ENCODE measurements at places on chromosomes 11 and 22. TPM values are rescaled to one million over a fixed set of nuclear protein-coding genes. Genes with fewer than 3 reads are reported as not detected.

CDC42BPG gene
- 0.39 TPM for total RNA-seq

KREMEN1 gene
- total RNA-seq: 0.31 TPM

IFITM1 gene
- 200 TPM for total RNA-seq

CHRM1 gene
- not detected for total RNA-seq

KCNK4 gene
- not detected for total RNA-seq

ZNF202 gene
- 7.9 TPM for total RNA-seq

KRTAP5-8 gene
- total RNA-seq: not detected

TUB gene
- total RNA-seq: 0.36 TPM

DSCAML1 gene
- total RNA-seq: 0.29 TPM

RAPSN gene
- total RNA-seq: not detected

CCDC15 gene
- total RNA-seq: 5.6 TPM

DNA sequence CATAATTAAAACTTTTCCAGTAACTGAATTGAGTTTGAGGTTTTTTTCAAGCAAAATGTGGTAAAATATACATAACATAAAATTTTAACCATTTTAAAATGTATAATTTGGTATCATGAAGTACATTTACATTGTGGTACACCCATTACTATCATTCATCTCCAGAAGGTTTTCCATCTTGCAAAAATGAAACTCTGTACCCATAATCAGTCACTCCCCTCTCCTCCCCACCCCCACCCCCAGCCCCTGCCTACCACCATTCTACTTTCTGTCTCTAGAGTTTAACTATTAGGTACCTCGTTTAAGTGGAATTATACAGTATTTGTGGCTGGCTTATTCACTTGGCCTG, 63.7 kb downstream of the MICAL2 start:
- peak; percentile 56 for DNase-seq

GRCh38 chr11:59706518-59707285, 6.9 kb downstream of the OR10V1 start:
- DNase-seq: no peak

DNA sequence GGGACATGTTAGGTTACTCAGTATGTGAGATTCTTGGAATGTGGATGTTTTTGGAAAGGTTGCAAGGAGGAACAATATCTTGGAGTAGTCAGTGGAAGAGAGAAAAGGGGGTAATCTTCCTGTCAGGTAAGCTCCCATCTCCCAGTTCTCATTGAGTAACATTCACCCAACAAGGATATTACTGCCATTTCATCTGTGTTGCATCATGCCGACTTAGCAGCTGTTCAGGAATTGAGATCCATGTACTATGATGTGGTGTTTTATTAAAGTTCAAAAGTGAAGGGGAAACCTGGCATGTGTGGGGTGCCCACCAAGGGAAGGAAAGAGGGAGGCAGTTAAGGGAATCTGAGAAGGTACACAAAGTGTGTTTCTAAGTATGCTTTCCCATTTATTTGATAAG, 58.4 kb upstream of the RASSF10 start:
- no peak for DNase-seq

DNA sequence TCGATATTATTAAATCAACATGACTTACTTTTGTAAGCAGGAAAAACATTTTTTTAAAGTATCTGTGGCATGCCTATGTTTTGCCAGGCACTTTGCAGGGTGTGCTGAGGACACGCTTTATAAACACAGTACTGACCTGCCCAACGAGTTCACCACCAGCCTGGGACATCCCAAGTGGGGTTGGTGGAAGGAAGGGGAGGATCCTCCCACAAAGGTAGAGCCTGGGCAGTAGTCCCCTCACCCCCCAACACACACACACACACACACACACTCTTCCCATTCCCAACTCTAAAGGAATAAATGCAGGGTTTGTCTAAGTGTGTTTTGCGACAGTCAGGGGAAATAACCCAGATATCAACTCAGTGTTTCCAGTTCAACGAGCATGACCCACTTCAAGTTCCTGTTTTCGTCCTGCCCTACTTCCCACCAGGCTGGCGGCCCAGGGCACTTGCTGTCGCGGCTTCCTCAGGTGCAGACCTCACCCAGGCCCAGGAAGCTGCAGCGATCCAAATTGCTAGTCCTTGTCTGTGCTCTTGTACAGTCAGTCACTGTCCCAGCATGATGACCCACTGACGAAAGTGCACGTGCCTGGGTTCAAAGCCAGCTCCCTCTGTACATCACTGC, 3.1 kb downstream of the CERK start:
- peak; percentile 79 for DNase-seq

- DNase-seq: peak; percentile 85
Observed at GRCh38 chr22:36757668-36758211, 18.2 kb downstream of the IFT27 start.

GRCh38 chr22:49137206-49137840, 690.4 kb downstream of the BRD1 start:
- no peak for DNase-seq

- no peak for DNase-seq
Observed at GRCh38 chr11:61272731-61273130, 22.4 kb downstream of the VWCE start.

GRCh38 chr22:31451709-31452571, 37.7 kb downstream of the EIF4ENIF1 start:
- no peak for DNase-seq

DNA sequence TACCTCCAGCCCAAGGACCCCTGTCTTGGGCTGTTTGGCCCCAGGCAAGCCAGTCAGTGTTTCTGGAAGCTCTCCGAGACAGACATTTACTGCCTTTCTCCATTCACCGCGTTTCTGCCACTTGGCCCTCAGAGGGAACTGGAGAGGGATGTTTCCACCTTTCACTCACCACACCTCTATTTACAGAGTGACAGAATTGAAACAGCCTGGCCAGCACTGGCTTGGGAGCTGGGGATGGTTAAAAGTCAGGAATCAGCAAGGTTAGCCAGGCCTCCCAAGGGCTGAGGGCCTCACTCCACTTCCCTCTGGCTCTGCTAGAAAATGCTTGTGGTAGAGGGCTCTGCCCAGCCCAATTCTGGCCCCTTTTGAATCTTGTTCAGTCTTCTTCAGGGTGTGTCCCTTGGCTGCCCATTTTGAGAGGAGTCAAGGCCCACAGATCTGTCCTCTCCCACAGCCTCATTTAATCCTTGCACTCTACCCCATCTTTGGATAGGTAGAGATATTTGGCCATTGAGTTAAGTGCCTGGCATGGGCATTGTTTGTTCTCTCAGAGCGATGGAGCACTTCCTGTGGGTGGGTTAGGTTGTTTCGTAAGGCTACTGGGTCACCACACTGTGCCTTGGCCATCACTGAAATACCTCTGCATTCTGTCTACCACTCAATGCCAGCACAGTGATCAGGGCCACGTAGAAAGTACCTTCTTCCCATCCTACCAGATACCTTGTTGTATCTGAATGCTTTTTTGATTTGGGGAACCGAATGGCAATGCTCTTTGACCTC, 119.2 kb downstream of the MICAL2 start:
- DNase-seq: no peak

- DNase-seq: no peak
Observed at GRCh38 chr22:37923927-37924326, 17.8 kb downstream of the MICALL1 start.

DNA sequence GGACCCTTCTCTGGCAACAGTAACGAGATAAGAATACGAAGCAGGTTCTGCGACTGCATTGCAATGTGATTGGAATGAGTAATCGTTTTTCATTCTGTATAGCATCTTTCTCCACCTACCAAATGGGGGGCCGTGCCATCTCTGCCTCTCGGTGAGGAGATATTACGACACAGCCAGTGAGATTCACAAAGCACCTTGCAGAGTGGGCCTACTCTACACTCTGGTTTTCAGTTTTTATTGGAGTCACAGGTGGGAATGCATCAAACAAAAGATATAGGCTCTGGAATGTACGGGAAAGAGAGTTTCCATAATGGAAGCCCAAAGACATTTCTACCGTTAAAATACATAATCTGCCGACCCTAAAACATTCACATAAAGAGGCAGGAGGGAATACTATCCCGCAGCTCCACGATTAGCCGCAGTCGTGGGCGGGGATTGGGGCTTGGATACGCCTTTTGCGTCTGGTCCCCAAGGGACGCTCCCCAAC, 423 bp upstream of the RTN3 start:
- DNase-seq: peak; percentile 58

GRCh38 chr11:9594267-9595046, 21.0 kb downstream of the WEE1 start:
- no peak for DNase-seq

GRCh38 chr22:26887456-26887855, 230.1 kb downstream of the MIAT start:
- no peak for DNase-seq

GRCh38 chr11:58837707-58838388, 6.7 kb downstream of the GLYATL2 start:
- DNase-seq: no peak

GRCh38 chr11:59394186-59394585, 32.0 kb downstream of the OR5A2 start:
- no peak for DNase-seq

GRCh38 chr11:45484326-45484883, 181.0 kb downstream of the CHST1 start:
- no peak for DNase-seq

DNA sequence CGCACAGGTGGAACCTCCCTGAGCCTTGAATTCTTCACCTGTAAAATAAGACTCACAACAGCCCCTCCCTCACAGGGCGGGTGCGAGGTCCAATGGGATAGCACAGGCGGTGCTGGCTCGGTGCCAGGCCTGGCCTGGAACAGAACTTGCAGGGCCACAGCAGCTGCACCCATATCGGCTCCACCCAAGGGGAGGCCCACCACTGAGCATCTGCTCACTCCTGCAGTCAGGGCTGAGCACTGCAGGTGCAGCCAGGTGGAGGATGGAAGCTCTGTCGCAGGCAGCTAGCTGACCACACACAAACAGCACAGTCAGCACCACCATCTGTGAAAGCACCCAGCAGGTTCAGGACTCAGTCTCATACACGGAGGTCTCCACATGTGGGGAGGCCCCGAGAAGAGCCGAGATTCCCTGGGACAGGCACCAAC, 19.6 kb downstream of the VPS37C start:
- DNase-seq: no peak

- DNase-seq: no peak
Observed at GRCh38 chr11:12219757-12220156, 109.4 kb downstream of the MICAL2 start.

GRCh38 chr11:65796726-65797601, 10.1 kb downstream of the OVOL1 start:
- no peak for DNase-seq

GRCh38 chr11:116948391-116948790, 111.0 kb upstream of the APOA1 start:
- peak; percentile 68 for DNase-seq

DNA sequence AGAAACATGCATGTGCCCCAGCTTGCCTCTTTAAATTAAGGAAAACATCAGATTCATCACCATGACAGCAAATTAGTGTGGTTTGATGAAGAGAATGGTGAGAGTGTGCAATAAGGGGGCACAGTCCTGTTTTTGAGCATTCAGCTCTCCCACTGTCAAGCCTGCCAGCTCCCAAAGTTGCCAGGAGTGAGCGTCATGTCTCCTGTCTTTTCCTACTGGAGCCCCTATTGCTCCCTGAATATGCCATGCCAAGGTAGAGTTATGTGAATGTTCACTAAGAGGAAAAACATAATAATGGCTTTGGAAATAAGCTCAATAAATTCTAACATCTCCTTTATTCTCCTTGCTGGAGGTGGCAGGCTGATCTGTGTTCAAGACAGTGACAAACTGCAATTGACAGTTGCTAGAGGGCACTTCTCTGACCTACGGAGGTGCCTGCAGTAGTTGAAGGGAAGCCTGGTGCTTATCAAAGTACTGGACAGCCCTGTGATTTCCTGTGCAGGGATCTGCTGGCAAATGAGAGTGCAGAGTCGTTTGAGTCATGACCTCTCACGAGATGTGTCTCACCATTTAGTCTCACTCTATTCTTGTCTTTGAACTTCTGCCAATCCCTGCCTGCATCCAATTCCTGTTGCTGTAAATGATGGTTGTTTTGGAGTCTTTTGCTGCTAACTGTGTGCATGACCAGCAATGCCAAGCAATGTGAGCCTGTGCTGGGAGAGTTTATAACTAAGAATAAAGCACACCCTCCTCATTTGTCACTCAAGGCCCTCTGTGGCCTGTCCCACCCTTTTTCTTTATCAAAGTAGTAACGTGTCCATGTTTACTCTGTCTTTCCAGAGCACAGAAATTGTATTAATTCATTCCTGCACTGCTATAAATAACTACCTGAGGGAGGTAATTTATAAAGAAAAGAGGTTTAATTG, 34.8 kb downstream of the MRGPRX2 start:
- DNase-seq: no peak

DNA sequence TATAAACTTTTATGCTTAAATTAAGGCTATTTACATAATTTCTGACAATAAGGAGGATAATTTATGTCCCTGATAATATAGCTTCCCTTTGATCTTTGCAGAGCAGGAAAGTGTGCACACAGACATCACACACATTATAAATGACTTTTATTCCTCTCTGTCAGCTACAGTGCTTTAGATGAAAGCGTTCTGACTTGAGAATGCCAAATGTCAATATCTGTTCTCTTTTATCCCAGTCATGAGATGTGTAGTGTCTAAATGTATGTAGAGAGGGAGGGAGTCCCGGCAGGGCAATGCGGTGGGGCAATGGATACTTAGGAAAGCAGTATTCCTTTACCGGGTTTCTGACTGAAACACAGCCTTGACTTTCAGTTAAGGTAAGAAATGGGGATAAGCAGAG, 225.4 kb upstream of the CHORDC1 start:
- no peak for DNase-seq

All from activated CD4-positive, alpha-beta memory T cell treated with anti-CD3 and anti-CD28 coated beads for 36 hours (primary cell).